Esophagus muscularis mucosa (tissue), 4 donors: ENCODE measurements at places on chromosomes 2 and 18. TPM values are rescaled to one million over a fixed set of nuclear protein-coding genes. Genes with fewer than 3 reads are reported as not detected.

DNA sequence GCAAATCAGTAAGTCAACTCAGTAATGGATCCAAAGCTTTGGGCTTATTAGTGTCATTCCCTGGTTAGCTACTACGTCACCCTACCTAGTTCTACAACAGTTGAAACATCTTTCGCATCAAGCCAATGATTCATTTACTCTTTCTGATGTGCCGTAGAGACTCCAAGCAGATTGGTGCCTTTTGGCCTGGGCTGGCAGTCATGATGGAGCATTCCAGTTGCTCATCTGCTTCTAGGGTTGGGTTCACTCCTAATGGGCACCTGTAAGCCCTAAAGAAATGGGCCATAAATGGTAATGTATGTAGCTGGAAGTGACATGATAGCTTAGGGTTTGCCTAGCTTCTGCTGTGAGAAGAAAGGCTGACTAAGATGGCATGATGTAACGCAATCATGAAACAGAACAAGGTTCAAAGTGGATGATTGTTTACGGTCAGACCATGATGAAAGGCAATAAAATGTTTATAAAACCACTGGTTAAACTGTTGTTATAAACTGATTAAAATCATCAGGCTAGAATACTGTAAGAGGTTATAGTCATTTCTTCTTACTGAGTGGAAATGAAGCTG, 20.4 kb upstream of the CCL20 start:
- no peak overlapping the region for H3K27ac ChIP-seq
- no peaks in the 10 kb centered on the region for H3K4me1 ChIP-seq
- H3K27me3 ChIP-seq, result no peaks in the 10 kb centered on the region
- H3K36me3 ChIP-seq, result no peaks in the 10 kb centered on the region
- no peak overlapping the region for H3K4me3 ChIP-seq

GRCh38 chr2:1645761-1646476, 98.4 kb downstream of the PXDN start:
- H3K27ac ChIP-seq, result no peak overlapping the region
- DNase-seq, result no peak
- no peaks in the 10 kb centered on the region for H3K27me3 ChIP-seq

GRCh38 chr2:37568565-37568964, 102.9 kb downstream of the CDC42EP3 start:
- H3K4me3 ChIP-seq, result no peak overlapping the region
- H3K27ac ChIP-seq, result peak overlapping the region; percentile 66
- peaks cover 10% of the 10 kb centered on the region for H3K4me1 ChIP-seq
- no peaks in the 10 kb centered on the region for H3K36me3 ChIP-seq
- no peak for DNase-seq

DNA sequence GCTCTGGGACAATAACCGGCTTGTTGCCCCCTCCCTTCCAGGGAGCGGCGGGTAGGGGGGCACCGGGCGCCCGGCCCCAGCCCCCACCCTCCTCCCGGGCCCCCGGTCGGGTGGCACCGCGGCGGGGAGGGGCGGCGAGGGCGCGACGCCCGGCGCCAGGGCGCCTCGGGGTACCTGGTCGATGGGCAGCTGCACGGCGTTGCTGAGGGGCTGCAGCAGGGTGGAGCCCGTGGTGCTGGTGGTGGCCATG, 193 bp downstream of the MBOAT2 start:
- peak overlapping the region; percentile 79 for H3K4me3 ChIP-seq
- H3K36me3 ChIP-seq, result no peaks in the 10 kb centered on the region
- no peak for DNase-seq

DNA sequence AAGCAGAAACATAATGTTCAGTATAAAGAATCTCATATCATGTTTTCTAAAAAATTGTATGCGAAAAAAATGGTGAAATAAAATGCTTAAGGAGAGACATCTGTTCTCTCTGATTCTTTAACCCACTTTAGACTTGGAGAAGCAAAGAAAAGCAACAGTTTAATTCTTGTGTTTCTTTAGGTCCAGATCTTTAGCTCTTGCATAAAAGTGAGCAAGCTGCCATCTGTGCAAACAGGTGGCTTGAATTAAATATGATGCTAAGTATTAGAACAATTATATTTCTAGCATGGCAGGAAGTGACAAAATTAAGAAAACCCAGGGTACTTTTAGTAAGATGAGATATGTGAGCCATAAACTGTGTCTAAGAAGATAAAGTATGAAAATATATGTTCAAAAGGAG, 1038.3 kb downstream of the DPP10 start:
- H3K36me3 ChIP-seq, result no peaks in the 10 kb centered on the region
- no peak overlapping the region for H3K4me3 ChIP-seq
- no peaks in the 10 kb centered on the region for H3K4me1 ChIP-seq
- DNase-seq, result no peak
- H3K27ac ChIP-seq, result no peak overlapping the region

GRCh38 chr18:54223568-54224241, 764 bp downstream of the MBD2 start:
- H3K27me3 ChIP-seq, result no peaks in the 10 kb centered on the region
- H3K4me1 ChIP-seq, result peaks cover 54% of the 10 kb centered on the region
- no peak for DNase-seq
- H3K4me3 ChIP-seq, result peak overlapping the region; percentile 77
- no peaks in the 10 kb centered on the region for H3K36me3 ChIP-seq

- H3K4me3 ChIP-seq, result no peak overlapping the region
- no peaks in the 10 kb centered on the region for H3K4me1 ChIP-seq
- H3K27me3 ChIP-seq, result no peaks in the 10 kb centered on the region
Measured at GRCh38 chr2:236551471-236552211, 18.0 kb upstream of the ACKR3 start.

GRCh38 chr18:48162956-48163737, 232.7 kb upstream of the SMAD2 start:
- H3K36me3 ChIP-seq, result no peaks in the 10 kb centered on the region
- H3K4me3 ChIP-seq, result no peak overlapping the region
- H3K27me3 ChIP-seq, result no peaks in the 10 kb centered on the region
- no peak for DNase-seq
- H3K4me1 ChIP-seq, result peaks cover 47% of the 10 kb centered on the region

DNA sequence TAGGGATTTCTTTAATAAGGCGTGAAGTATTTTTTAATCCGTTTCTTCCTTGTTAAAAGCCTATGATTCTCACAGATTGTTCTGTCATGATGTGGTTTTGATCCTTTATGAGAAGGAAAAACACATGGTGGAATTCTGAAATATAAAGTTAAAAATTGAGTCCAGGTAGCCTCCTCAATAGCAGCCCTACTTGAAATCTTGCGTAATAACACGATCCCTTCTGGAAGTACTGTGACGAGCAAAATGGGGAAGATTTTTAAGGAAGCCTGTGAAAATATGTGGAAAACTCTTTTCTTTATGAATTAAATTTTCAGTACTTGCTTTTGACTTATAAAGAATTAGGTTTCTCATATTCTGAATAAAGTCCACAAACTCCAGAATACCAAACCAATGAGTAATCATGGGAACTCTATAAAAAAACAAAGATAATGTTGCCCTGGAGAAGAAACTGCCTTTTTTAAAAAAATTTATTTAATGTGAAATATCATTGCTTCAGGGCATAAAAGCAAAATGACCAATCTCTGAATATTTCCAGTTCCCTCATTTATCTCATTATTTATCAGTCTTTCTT, 476.4 kb upstream of the ZEB2 start:
- no peaks in the 10 kb centered on the region for H3K4me1 ChIP-seq
- H3K27me3 ChIP-seq, result no peaks in the 10 kb centered on the region
- H3K4me3 ChIP-seq, result no peak overlapping the region

The GRHL1 gene
- 5.1 TPM for total RNA-seq

The RESP18 gene
- not detected for total RNA-seq

The PTPRN gene
- total RNA-seq, result 5.3 TPM

The ITPRIPL1 gene
- 0.42 TPM for total RNA-seq

The CAD gene
- total RNA-seq, result 28.3 TPM

The ANKRD62 gene
- 0.06 TPM for total RNA-seq

The ARHGAP15 gene
- 5.4 TPM for total RNA-seq

The CTNNA2 gene
- total RNA-seq, result 1.5 TPM

The HOXD12 gene
- total RNA-seq, result not detected
